ENCODE measurements at places on chromosomes 5 and 9.

- no peak for DNase-seq
Measured at GRCh38 chr9:13716090-13716489, 436.6 kb upstream of the MPDZ start.

DNA sequence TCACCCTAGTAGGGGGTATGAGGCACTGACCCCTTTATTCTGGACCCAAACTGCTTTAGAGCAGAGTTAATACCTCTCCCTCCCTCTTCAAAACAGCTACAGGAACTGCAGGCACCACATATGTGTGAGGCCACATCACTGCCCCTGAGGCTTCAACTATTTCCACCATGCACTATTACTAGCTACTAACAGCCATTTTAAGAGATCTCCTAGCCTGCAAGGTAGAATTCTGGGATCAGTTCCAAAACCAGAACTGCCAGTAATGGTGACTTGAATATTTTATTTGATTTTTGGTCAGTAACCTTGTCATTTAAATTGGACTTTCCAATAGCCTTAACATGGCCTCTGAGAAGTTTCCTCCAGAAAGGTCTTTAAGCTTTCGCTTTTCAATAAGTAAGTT is 55.3 kb upstream of the FSD1L start:
- no peak for DNase-seq

DNA sequence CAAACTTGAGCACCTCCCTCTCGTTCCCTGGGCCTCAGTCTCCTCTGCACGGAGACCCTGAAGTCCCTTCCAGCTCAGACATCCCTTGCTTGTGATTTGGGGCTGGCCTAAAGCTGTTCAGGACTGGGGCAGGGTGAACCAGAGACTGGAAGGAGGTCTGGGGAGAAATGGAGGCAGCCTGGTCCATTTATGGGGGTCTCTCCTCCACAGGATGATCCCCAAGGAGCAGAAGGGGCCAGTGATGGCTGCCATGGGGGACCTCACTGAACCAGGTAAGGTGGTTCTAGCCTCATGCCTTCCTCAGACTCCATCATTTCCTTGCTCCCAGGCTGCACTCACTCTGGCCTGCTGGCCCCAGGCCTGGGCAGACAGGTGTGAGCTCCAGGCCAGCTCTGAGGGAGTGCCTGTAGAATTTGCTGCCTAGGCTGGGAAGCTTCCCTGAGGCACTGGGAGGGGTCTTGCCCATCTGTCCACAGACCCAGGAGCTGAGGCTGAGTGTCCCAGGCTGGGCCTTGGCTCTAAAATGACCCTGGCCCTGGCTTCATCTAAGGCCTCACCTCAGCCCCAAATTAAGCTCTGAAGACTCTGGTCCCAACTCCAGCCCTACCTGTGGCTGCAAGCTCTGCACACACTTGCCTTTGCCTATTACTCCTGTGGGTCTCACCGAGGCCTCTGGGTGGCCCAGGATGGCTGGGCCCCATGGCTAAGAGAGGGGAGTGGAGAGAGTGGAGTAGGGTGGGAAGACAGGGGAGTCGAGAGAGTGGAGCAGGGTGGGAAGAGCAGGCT is 1.9 kb downstream of the MYOZ3 start:
- DNase-seq: no peak

- peak; percentile 6 for DNase-seq
Measured at GRCh38 chr5:87411973-87412629, 629 bp downstream of the CCNH start.

DNA sequence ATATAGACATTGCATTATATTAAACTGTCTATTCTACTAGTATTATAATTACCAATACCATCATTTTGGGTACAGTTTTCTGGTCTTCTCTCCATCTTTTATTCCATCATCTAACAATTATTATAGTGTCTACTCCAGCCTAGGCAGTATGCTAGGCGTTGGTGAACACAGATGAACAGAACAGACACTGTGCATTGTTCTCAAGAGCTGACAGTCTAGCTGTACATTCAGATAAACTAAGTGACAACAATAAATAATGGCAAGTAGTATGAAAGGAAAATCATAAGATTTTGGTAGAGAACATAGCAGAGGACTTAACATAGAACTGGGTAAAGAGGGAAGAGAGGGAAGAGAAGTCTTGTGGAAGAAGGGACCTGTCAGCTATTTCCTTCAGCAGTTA is 12.5 kb upstream of the SGCD start:
- no peak for DNase-seq

DNA sequence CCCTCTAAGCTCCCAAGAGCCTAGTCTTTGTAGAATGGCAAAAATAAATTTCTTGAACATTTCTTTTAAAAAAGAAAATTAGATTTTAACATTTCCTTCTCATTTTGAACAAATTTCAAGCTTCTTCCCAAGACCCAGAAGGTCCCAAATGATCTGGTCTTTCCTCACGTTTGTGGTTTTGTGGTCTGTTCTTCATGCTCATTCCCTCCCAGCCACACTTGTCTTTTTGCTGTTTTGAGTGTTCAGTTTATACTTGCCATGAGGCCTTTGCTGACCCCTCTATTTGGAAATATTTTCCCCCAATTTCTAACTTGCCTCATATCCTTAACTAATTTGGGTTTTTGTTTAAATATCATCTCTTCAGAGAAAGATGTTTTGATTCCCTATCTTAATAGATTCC is 133.4 kb upstream of the PAPPA start:
- no peak for DNase-seq

DNA sequence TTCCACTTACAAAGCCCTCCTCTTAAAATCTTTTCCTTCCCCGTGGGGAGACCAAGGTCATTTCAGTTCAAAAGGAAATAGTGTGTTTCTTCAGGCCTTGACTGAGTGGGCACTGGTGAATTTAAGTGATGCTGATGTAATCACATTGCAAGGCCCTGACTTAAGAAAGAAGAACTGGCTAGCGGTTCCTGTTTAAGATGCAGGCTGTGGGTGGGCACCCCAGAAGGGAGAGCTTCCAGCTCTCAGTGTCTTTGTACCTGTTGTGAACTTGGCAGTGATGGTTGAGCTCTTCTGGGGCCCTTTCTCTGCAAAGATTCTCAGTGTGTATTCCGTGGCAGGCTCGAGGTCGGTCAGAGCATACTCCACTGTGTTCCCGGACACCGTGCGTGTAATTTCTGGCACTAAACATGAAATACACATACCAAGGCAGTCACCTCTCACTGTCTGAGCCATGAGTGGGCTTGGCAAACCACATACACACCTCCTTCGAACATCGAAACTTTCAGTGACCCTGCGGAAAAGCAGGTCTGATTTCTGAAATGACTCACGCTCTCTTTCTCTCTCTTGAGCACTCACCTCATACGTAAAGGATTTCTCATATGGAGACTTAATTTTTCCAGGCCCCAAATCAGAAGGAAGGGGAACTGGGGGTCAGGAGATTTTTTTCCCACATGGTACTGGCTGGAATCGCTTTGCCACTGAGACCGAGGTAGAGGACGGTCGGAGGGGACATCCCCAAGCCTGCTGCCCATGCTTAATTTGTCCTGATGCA is 81.9 kb downstream of the TNC start:
- DNase-seq: no peak

- DNase-seq: no peak
Measured at GRCh38 chr9:8389531-8389930, 590.0 kb upstream of the DMAC1 start.

DNA sequence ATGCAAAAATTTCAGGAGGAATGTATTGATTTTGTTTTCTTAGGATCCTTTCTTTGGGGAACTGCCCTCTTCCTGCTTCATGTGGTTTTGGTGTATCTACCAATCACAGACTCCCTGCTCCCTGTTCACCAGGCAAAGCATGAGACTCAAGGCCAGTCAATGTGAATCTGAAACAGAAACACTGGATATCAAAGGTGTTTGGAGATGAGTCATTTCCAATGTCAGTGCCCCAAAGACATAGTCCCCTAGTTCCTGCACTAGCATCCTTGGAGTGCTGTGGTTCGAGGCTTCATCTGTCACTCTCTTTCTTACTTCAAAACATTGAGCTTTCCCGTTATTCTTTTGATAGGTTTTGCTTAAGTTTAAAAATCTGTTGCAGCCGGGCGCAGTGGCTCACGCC is 8.1 kb downstream of the PPP3R2 start:
- no peak for DNase-seq

All from stimulated activated CD8-positive, alpha-beta memory T cell treated with anti-CD3 and anti-CD28 coated beads, Interleukin-4, amount 100 ng/mL, for 1 hour (primary cell).